ENCODE measurements at places on chromosomes 1 and 21.

DNA sequence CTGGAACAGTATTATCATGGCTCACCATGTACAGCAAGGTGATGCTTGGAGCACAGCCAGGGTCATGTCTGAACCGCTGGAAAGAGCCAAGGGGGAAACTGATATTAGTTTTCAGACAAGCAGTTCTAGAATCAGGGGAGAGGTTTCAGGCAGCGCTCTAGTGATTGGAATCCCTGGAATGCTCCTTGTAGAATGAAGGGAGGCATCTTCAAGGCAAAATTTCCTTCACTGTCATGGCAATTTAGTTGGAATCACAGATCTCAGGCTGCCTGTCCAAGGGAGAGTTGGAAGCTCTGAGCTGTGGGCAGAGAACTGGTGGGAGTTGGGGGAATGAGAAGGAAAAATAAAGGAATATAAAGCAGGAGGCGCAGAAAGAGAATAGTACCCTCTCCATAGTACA lies 737.1 kb downstream of the PTPRU start:
- DNase-seq: no peak

GRCh38 chr1:52002038-52002917 lies 11.8 kb upstream of the RAB3B start:
- peak; percentile 24 for DNase-seq

DNA sequence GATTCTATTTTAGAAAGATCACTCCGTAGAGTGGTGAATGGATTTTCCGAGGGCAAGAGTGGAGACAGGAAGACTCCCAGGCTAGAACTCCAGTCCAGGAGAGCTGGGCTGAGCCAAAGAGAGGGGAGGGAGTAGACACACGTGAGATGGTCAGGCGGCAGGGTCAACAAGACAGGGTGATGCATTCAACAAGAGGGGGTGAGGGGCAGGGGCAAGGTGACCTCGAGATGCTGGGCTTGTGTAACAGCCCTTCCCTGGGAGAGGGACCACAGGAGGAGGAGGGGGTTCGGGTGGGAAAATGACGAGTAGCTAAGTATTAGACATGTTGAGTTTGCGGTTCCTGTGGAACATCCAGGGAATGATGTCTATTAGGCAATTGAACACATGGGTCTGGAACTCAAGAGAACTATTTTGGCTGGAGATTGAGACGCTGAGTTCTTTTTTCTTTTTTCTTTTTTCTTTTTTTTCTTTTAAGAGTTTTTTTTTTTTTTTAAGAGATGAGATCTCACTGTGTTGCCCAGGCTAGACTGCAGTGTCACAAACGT lies 13.3 kb downstream of the RSPO1 start:
- DNase-seq: no peak

DNA sequence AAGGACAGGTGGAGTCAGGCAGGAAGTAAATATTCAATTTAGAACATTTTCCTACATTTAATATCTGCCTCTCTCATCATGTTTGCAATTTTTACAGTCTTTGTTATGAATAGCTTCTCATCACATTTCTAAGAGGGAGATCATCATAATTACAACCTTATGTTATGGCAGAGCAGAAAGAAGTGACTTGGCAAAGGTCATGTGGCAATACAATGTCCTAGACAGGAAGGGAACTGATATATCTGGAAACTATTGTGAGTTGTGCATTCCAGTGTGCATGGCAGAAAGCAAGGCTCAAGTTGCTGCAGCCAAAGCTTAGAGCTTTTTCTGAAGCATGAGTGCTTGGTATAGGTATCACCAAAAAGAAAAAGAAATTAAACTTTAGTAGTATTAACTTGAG lies 43.8 kb upstream of the PRRX1 start:
- no peak for DNase-seq

DNA sequence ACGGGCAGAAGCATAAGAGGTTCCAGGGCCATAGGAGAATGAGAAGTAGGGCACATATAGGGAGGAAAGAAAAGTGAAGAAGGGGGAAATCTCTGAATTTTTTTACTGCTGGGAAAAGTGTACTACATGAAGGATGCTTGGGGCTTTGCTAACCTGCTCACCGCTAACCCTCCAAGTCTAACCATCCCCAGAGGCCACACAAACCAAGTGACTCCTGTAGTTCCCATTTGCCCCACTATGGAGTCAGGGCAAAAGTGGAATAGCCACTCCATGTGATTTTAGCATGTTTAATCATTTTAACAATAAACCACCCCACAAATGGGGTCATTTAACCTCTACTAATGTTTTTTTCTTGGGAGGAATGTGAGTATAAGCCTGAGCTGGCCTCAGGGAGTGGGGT lies 24.7 kb downstream of the MPZ start:
- DNase-seq: no peak

DNA sequence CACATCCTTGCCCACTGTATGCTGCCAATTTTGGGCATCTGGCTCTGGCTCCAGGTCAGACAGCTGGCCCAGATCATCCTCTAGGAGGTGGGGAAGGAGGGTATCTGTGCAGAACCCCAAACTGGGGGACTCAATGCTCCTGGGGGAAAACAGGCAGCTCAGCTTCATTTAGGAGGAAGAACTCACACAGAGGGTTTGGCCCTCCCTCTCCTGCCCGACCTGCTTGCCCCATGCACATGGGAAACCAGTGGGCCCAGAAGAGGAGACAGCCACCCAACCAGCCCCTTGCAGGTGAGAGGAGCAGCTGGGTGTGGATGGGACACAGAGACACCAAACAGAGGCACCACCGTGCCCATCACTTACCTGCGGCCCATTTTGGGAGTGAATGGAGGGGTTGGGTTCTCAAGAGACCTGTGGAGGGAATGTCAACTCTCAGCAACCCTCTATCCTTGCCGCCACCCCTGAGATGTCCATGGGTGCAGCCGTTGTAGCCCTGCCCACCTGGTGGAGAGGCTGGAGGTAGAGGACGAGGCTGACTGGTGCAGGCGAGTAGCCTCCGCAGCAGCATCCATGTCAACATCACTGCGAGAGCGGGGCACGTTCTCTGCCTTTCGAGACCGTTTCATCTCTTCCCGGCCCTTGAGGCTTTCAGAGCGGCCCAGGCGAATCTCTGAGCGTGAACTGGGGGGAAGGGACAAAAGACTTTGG lies 27.5 kb downstream of the LRRC71 start:
- no peak for DNase-seq

- DNase-seq: peak; percentile 20
Measured at GRCh38 chr1:91732291-91733107, 153.5 kb downstream of the TGFBR3 start.

GRCh38 chr1:244796719-244797406 lies 38.6 kb upstream of the COX20 start:
- peak; percentile 49 for DNase-seq

GRCh38 chr1:54336116-54336515 lies 70.1 kb downstream of the SSBP3 start:
- DNase-seq: no peak

DNA sequence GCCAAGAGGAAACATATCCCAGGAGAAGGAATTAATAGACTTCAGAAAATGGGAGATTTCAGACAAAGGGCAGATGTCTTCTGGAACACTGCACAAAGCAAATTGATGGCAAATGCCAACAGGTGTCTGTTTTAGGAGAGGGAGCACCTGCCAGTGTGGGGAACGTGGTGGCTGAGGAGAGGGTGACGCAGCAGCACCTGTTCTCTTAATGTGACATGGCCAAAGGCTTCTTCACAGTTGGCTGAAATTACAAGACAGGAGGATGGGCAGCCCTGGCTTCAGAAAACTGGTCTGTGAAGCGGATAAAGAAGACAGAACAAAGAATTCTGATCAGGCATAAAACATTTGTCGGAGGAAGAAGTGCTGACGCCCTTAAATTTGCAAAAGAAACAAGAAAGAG lies 178.7 kb upstream of the RUNX1 start:
- no peak for DNase-seq

DNA sequence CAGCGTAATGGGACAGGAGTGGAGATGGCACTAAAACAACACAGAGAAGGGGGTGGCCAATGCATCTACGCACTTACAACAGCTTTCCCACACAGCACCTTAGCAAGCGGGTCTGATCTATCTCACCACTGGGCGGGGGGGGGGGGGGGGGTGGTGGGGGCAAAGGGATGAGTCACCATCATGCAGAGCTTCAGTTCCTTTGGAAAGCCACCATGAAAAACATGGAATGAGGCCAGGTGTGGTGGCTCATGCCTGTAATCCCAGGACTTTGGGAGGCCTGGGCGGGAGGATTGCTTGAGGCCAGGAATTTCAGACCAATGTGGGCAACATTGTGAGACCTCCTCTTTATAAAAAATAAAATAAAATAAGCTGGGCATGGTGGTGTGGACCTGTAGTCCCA lies 47.2 kb downstream of the KLHDC7A start:
- DNase-seq: no peak

- DNase-seq: no peak
Measured at GRCh38 chr21:44533891-44534627, 5.9 kb downstream of the KRTAP10-1 start.

GRCh38 chr1:110912784-110913183 lies 39.8 kb downstream of the CD53 start:
- no peak for DNase-seq

DNA sequence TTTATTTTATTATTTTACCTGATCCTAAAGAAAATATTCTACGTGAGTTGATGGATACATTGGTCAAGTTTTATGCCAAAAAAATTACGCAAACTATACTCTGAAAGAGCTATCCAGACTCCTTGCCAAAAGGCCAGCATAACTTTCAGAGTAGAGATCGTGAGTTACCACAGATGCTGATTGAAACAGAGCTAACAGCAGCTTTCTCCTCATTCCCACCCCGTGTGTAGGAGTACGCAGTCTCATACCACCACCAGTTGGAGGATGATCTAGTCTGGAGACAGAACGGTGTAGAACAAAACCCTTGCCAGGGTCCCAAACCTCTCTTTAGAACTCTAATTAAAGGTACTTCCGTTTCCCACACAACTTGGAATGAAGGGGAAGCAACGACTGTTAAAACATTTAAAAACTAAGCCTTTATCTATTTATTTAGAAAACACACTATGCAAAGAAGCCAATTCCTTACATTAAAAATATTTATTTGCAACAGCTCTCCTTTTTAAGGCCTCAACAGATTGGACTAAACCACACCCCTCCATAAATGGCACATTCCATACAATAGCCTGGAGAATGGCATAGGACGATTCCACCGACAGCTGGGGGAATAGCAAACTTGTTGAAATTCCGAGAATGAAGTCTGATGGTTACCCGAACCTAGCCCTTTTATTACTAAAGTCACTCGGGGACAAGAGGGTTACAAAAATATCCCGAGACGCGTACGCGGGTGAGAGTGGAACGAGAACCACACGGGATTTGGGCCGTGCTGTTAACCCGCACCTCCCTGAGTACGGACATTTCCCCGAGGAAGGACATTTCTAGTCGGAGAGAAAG lies 1.4 kb downstream of the NUCKS1 start:
- DNase-seq: peak; percentile 50

GRCh38 chr1:201489643-201490261 lies 17.2 kb downstream of the CSRP1 start:
- no peak for DNase-seq

DNA sequence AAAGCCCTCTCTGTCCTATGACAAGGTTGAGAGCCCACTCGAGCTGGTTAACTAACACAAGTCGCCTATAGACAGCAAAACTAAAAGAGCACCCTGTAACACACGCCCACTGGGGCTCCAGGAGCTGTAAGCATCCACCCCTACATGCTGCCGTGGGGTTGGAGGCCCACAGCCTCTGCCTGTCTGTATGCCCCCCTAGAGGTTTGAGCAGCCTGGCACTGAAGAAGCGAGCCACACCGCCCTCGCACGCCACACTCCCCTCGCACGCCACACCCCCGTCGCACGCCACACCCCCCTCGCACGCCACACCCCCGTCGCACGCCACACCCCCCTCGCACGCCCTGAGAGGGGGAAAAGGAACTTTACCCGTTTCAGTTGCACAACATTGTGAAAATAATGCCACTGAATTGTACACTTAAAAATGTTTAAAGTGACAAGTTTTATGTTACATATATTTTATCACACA lies 13.2 kb upstream of the HMGCL start:
- DNase-seq: peak; percentile 76

DNA sequence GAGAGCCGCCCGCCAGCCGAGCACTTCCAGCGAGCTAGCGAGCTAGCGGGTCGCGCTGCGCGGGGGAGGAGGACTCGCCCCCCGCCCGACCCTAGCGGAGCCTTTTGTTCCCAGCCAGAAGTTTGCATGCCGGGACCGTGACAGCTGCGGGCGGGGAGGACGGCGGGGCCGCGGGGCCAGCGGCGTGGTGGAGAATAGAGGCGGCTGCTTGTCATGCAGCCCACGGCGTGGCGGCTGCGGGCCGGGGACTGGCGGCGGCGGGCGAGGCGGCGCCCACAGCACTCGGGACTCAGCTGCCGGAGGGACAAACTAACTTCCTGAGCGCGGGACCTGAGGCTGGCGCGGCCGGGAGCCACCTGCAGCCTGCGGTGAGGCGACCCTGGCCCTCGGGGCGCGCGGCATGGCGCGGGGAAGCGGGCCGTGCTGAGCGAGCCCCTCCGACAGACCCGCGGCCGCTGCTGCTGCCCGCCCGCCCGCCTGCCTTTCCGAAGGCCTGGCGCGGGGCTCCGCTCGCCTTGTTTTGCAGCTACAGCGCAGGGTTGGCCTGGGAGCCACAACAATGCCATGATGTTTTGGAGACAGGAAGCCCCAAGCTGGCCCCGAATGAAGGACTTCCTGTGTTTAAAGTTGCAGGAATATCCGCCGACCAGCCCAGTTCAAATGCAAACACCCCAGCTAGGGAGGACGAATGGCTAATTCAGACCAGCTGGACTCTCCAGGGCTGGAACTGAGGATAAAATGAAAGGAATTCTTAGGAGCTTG lies 82.2 kb upstream of the BMP8A start:
- no peak for DNase-seq

DNA sequence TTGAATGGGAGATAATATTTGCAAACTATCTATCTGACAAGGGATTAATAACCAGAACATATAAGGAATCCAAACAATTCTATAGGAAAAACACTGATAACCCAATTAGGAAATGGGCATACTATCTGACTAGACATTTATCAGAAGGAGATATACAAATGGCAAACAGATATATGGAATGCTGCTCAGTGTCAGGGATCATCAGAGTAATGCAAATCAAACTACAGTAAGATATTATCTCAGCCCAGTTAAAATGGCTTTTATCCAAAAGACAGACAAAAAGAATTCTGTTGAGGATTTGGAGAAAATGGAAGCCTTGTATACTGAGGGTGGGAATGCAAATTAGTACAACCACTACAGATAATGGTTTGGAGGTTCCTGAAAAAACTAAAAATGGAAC lies 758.0 kb upstream of the B3GALT2 start:
- DNase-seq: no peak

DNA sequence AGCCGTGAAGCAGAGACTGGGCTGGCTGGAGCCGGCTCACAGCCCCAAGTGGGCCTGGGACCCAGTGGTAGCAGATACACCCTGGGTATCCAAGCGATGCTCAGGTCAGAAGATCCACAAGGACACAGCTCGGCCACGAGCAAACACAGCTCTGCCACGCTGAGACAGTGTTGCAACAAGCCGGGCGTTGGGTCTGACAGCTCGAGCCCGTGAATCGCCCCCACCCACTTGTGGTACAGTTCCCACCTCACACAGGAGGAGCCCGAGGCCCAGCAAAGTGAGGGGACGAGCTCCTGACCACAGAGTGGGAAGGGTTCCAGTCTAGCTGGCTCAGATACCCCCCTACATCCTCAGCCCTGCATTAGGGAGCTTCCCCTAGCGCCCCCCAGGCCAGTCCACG lies 8.9 kb upstream of the PRKCZ start:
- no peak for DNase-seq

All from activated naive CD4-positive, alpha-beta T cell treated with Interleukin-2 at 50 U/mL for 16 hours (primary cell).